ENCODE measurements at places on chromosomes 13 and 19. TPM values are rescaled to one million over a fixed set of nuclear protein-coding genes. Genes with fewer than 3 reads are reported as not detected.

ZNF729 gene
- polyA plus RNA-seq: not detected

PEAK3 gene
- polyA plus RNA-seq: 0.27 TPM

ADM5 gene
- 1.9 TPM for polyA plus RNA-seq

ELAVL3 gene
- 1.2 TPM for polyA plus RNA-seq

CYP2S1 gene
- 1.2 TPM for polyA plus RNA-seq

PCDH9 gene
- 1.5 TPM for polyA plus RNA-seq

RGL3 gene
- 64.1 TPM for polyA plus RNA-seq

TRPC4 gene
- 0.74 TPM for polyA plus RNA-seq

FXYD7 gene
- not detected for polyA plus RNA-seq

PLIN4 gene
- polyA plus RNA-seq: 25.4 TPM

FLT1 gene
- 25.4 TPM for polyA plus RNA-seq

ACTMAP gene
- 7.9 TPM for polyA plus RNA-seq

Measured in adrenal gland (tissue), 19 donors.